Upper lobe of left lung (tissue), 6 donors: ENCODE measurements at places on chromosomes 13 and 19. TPM values are rescaled to one million over a fixed set of nuclear protein-coding genes. Genes with fewer than 3 reads are reported as not detected.

KLK2 gene
- not detected for total RNA-seq

ZIC5 gene
- total RNA-seq: not detected

GRIN2D gene
- 1.0 TPM for total RNA-seq

CAPS gene
- 75.6 TPM for total RNA-seq

SLAIN1 gene
- 10.6 TPM for total RNA-seq

CEACAM8 gene
- total RNA-seq: not detected

DIAPH3 gene
- total RNA-seq: 2.8 TPM

RNF113B gene
- total RNA-seq: not detected

PRX gene
- total RNA-seq: 51.3 TPM

MISP gene
- 22.5 TPM for total RNA-seq

ZNF264 gene
- total RNA-seq: 35.8 TPM

CALR3 gene
- total RNA-seq: not detected

ZNF723 gene
- total RNA-seq: not detected

TYROBP gene
- 135 TPM for total RNA-seq

TUBA3C gene
- total RNA-seq: not detected

CYP2A6 gene
- total RNA-seq: 1.6 TPM

ATXN8OS gene
- total RNA-seq: not detected

SLC17A7 gene
- 0.47 TPM for total RNA-seq

CPB2 gene
- 23.9 TPM for total RNA-seq
